Kidney (tissue), 22 donors: ENCODE measurements at places on chromosomes 2 and 18.
A peak's percentile ranks its signal among the peaks of the same experiment; 100 is the strongest.

DNA sequence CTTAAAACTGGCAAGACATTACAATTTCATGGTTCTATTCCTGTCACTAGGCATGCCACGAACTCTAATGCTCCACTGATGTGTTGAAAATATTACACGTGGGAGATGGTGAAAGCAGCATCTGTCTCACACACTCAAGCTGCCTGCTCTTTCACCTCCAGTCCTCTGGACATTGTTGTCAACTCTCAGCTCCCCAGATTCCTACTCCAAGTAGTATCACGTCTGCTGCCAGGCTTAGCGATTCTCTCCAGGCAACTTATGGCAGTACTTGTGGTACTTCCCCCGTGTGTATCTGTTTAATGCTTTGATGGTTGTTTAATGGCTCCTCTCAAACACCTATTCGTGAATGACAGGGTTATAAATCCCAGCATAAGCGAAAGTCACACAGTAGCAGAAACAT, 103.8 kb downstream of the TMEFF2 start:
- DNase-seq: no peak

DNA sequence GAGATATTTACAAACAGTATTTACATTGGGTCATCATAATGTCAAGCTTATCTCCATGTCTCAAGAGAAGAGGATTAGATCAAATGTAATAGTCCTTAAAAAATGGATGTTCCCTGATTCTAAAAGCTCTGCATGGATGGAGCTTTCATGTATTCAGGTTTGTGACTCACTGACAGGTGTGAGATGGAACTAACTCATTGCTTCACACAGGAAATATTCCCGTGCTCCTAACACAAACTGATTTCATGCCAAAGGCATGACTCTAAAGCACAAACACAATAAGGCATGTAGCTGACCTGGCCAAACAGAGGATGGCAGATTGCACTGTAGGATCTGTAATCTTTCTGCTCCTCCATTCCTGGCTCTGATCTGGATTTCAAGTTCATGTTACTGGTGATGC, 110.0 kb downstream of the ALK start:
- no peak for DNase-seq

- no peak for DNase-seq
Measured at GRCh38 chr2:73640946-73641766, 1.1 kb downstream of the NAT8 start.

DNA sequence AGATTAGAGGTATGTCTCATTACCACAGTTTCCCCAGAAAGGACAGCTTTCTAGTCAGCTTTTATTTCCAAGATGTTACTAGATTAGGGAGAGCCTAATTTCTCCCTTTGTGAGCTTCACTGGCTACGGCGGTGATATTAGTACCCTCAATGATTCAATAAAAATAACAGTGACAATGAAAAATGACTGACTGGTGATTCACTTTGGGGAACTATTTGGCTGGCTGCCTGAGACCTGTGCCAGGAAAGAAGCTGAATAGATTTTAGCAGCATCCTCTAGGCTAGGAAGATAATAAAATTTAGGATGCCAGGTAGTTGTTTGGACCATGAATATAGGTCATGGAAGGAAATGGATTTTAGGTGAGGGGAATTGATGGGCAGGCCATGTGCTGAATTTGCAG, 178.7 kb downstream of the FMNL2 start:
- DNase-seq: no peak

DNA sequence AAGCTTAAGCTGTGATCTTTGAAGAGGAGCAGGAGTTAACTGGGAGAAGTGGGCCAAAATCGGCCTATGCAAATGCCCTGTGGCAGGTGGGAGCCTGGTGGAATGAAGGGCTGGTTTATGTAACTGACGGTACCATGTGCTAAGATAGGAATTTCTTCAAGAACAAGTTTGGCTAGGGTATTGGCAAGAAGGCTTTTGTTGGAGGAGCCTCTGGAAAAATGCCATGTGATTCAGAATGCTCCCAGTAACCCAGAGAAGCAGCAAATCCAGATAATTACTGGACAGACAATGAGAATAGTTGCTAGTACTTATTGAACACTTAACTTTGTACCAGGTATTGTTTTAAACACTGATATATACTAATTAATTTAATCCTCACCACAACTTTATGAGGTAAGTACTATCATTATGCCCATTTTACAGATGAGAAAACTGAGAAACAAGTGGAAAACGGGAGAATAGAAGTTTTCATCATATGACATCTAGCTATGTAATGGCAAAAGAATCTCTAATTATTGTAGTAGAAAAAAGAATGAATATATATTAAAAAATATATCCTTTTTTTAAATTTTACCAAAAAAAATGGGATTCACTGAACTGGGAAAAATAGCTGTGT, 9.1 kb upstream of the FAM124B start:
- no peak for DNase-seq

DNA sequence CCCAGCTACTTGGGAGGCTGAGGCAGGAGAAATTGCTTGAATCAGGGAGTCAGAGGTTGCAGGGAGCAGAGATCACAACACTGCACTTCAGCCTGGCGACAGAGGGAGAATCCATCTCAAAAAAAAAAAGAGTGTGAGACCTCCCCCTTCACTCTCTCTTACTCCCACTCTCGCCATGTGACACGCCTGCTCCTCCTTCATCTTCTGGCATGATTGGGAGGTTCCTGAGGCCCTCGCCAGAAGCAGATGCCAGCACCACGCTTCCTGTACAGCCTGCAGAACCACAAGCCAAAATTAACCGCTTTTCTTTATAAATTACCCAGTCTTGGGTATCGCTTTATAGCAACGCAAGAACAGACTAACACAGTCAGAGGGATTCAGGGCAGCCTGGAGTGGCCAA, 66.3 kb upstream of the CREB1 start:
- DNase-seq: no peak

GRCh38 chr2:54879032-54879431, 155.6 kb downstream of the EML6 start:
- DNase-seq: no peak

DNA sequence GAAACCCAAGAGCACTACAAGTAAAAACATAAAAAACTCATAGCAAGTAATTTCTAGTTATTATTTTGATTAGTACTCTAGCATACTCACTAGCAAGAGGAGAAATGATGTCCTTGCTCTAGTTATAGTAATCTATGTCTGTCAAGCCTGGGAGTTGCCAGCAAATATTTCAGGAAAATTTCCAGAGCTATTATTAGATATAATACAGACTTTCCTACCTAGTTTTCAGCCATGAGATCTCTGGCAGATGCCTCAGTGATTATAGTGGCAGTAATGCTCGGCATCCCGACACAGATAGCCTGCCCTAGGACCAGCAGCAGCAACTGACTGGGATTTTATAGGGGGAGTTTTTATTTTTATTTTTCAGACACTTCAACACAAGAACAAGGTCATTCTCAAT, 224.4 kb downstream of the ZNF385B start:
- no peak for DNase-seq

DNA sequence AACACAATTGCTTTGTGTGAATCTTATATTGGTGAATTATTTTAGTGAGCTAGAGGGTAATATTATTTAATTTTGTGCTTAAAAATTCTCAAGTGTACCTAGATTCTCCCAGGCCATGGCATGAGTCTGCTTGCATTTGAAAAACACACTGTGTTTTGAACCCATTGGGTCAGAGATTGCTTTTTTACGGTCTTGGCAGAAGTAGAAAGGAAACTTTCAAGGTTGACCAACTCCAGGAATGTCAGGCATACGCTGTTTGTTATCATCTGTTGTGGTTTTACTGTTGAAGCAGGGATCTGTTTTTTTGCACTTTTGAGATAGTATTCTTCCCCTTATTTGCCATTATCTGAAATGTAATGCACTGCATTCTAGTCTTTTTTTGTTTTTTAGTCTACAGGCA, 377.4 kb downstream of the RPRM start:
- DNase-seq: no peak

- no peak for DNase-seq
Measured at GRCh38 chr2:134232868-134233727, 20.8 kb upstream of the MGAT5 start.

- DNase-seq: peak; percentile 18
Measured at GRCh38 chr2:238927746-238928519, 80.0 kb downstream of the TWIST2 start.

DNA sequence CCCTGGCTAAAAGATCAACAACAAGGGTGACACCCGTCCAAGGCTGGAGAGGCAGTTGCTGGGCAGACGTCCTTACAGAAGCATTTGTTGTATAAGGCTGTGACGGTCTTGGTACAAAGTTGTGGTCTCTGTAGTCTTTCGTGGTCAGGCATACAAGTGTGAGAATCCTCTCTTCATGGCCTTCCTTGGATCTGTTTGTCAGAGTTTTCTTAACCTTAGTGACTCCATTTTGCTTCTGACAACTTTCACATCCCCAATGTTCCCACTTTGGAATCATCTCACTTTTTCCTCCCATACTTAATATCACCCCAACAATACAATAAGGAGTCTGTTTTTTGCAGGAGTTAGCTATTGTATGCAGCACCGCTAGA, 72.7 kb upstream of the ZCCHC2 start:
- DNase-seq: no peak

- DNase-seq: peak; percentile 83
Measured at GRCh38 chr2:43133708-43134570, 92.5 kb downstream of the ZFP36L2 start.

- DNase-seq: no peak
Measured at GRCh38 chr2:241852116-241852980, 6.3 kb downstream of the PDCD1 start.

DNA sequence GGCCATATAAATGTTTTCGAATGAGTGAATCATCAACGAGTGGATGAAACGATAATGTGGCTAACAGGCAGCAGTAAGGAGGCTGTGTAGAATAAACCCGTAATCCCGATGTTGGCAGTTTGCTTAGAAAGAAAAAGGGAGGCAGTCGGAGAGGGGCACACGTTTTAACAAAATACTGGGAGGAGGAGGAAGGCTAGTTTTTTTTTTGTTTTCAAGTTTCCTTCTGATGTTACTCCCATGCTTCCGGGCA, 476 bp upstream of the MSH2 start:
- no peak for DNase-seq

DNA sequence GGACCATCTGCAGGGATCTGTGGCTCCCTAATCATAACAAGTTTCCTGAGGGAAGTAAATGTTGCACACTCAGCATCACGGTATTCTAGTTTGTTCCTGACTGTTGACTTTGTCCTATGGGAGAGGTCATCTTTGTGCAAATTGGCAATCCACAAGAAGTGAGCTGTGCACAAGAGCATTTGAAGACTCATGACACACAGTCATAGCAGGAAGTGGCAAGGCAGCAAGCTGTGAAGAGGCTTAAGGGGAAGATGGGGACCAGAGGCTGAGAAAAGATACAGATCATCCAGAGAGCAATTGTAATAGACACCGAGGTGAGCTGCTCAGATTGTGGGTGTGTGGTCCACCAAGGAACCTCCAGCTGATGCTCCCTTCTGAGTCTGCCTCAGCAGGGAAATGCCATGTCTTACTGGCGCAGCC, 2.7 kb downstream of the TNP1 start:
- no peak for DNase-seq

- DNase-seq: peak; percentile 57
Measured at GRCh38 chr2:190318931-190319554, 583 bp downstream of the HIBCH start.

DNA sequence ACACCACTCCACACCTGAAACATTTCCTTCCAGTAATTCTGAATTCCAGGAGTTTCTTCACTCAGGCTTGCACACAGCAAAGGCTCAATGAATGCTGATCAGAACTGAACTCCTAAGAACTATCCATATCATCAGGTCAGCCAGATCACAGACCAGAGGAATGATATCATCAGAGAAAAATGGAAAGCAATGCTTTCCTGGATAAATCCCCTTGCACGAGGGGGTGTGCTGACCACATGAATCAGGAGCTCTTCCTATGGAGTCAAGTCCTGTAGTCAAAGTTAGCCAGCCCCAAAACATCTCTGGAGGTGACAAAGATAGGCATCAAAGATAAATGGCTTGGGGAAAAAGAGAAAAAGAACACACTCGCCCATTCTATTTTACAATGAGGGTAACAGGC, 83.8 kb upstream of the ACVR2A start:
- no peak for DNase-seq

GRCh38 chr2:46495231-46496030, 16.1 kb downstream of the TMEM247 start:
- DNase-seq: no peak

DNA sequence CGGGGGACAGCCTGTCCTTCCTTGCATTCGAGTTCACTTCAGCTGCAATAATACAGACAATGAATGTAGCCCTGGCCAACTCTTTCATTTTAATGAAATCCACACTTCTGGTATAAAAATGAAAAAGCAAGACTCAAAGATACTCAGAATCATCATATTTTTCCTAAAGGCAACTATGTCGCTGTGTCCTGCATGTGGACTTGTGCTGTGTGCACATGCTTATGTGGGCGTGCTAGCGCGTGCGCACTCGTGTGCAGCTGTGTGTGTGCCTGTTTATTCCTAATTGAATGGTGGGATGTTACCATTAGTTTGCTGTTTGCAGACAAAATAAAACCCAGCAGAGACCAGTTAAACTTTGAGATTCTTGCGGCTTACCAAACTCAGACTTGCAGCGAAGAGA, 49.6 kb downstream of the SMIM21 start:
- no peak for DNase-seq

DNA sequence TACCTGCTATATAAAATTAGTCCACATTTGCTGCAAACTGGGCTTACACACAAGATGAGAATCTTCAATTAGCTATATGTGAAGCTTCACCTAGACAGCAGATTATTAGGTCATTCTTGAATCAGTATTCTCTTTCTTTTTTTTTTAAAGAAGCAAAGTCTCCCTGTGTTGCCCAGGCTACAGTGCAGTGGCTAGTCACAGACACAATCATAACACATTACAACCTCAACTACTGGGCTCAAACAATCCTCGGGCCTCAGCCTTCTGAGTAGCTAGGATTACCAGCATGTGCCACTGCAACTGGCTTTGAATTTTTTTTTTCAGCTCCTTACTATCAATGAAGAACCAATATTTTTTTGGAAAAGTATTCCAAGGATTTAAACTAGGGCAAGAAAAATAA, 30.5 kb downstream of the OLA1 start:
- no peak for DNase-seq

DNA sequence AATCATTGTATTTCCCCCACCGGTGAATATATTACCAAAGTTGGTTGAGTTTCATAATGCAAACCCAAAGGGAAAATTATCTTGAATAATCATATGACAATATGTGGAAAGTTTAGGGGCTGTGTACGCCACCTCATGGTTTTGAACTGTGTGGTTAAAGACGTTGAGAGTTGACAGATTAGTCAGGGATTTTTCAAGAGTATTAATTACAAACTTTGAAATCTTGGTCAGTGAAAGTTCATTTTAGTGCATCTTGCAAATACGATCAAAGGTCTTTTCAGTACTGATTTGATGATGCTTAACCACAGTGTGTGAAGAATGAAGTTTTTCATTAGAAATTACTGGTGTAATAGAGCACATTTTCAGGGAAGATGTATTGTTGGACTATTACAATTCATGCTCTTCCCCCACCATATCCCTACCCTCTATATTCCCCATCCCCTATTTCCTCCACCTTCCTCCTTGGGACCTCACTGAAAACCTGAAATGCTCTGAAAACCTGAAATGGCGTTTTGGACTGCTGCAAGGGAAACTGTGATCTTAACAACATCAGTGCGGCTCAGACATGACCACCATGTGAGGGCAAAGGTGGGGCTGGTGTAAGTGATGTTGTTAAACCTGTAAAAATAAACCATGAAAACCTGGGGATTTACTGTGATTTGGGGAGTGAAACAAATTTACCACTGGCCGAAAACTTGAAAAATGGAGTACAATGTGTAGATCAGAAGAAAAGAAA, 4.5 kb upstream of the BCL2L11 start:
- no peak for DNase-seq

- DNase-seq: no peak
Measured at GRCh38 chr2:60515721-60516226, 37.7 kb downstream of the BCL11A start.

- no peak for DNase-seq
Measured at GRCh38 chr18:77677536-77677935, 427.9 kb downstream of the GALR1 start.
